ENCODE measurements at places on chromosomes 1 and 21. TPM values are rescaled to one million over a fixed set of nuclear protein-coding genes. Genes with fewer than 3 reads are reported as not detected.

- no peak for DNase-seq
Measured at GRCh38 chr1:91148641-91149069, 126.8 kb upstream of the ZNF644 start.

- no peak for DNase-seq
Measured at GRCh38 chr1:68745451-68745850, 248.6 kb upstream of the DEPDC1 start.

GRCh38 chr1:184665360-184665759, 89.3 kb downstream of the EDEM3 start:
- no peak for DNase-seq

The CD160 gene
- total RNA-seq = not detected

The AUNIP gene
- total RNA-seq = not detected

GRCh38 chr1:221439008-221439746, 302.7 kb downstream of the DUSP10 start:
- DNase-seq = peak; percentile 37

The GPR161 gene
- total RNA-seq = 7.3 TPM

DNA sequence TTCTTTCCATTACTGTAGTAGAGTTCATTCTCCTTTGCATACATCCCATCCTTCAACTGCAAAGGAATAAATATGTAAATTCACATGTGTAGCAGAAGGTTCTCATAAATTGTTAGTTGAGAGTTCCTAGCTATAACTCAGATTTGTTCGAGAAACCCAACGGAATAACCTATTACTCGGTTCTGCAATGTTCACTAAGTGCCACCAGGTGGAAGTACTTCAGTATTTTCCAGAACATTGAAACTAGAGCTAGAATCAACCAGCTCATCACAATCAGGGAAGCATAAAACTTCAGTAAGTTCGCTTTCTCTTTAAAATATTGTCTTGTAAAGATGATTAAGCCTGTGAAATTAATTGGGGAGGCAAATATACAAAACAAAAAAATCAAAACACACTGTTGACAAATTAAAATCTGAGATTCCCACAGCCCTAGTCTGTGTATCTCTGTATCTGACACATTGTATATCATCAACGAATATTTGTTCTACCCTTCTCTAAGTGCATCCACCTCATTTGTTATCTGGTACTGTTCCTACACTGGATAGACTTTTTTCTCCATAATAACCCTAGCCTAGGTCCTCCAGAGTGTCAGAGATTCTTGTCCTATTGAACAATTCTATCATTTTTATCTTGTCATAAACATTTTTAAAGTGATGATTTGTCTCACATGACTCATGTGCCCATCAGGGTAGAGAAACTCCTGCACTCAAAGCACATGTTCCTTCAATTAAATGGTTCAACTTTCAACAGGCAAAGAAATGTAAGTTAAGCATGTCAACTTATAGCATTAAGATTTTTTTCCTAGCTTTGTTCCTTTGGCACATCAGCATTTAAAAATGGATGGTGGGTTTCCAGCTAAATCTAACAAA, 31.9 kb downstream of the MROH9 start:
- no peak for DNase-seq

Measured in omental fat pad (tissue), 4 donors.